ENCODE measurements at places on chromosomes 7 and 10.

- DNase-seq, result no peak
Measured at GRCh38 chr7:97090761-97091353, 26.6 kb upstream of the SDHAF3 start.

DNA sequence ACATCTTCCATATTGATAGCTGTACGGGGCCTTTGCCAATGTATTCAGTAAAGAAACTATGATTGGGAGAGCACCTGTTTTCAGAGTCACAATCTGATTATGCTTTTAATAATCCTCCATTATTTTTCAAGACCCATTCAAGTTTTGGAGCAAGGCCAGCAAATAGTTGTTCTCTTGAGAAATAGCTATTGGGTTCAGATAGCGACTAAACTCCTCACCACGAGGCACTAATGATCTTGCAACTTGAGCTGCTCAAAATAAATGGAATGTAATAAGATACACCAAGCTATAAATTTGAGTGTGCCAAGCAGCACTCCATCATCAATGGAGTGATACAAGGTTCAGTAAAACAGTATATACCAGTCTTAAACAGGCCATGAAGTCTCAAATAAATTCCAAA, 7.4 kb upstream of the MALRD1 start:
- DNase-seq, result no peak

GRCh38 chr7:46444256-46444655, 523.2 kb upstream of the IGFBP3 start:
- no peak for DNase-seq

- DNase-seq, result no peak
Measured at GRCh38 chr10:72126184-72126871, 38.0 kb upstream of the SPOCK2 start.

- DNase-seq, result no peak
Measured at GRCh38 chr10:63972949-63973827, 452.0 kb downstream of the REEP3 start.

GRCh38 chr7:8035647-8036518, 67.3 kb downstream of the GLCCI1 start:
- no peak for DNase-seq

DNA sequence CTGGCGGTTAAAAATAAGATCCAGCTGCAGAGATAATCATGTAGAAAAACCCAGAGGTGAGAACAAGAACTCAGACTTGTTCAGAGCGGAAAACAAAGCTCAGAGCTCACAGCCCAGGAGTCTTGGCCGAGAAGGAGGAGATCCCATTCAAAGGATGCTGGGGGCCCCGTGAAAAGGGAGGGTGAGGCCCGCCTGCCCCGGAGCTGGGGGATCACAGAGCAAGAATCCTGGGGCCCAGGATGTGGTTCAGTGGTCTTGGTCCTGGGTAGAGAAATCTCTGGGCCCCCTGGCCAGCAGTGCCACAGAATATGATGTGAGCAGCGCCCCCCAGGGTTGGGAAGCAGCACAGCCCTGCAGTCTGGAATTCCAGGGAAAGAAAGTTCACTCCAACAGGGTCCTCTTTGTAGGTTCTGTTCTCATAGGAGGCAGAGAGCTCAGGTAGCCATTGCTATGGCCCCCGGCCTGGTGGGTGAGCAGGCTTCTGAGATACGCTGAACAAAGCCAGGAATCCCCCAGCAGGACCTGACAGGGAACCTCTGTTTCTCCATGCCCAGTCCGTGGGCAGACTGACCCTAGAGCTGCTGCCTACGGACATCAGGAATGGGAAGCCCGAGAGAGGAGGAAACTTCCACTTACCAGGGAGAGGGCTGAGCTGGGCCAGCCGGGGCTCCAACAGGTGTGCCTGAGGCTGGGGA, 77.7 kb upstream of the GNA12 start:
- DNase-seq, result no peak

Measured in ureter (tissue), 1 donor.